Bronchial smooth muscle cell (primary cell): ENCODE measurements at places on chromosomes 6 and 20. TPM values are rescaled to one million over a fixed set of nuclear protein-coding genes. Genes with fewer than 3 reads are reported as not detected.

C6orf52 gene
- total RNA-seq = not detected in 2 replicates

DCDC2 gene
- total RNA-seq = not detected in 2 replicates

ZBP1 gene
- total RNA-seq = not detected in 2 replicates

GSTA2 gene
- total RNA-seq = not detected in 2 replicates

ABRACL gene
- 33.7 and 44.4 TPM in 2 replicates for total RNA-seq

MYMX gene
- not detected in 2 replicates for total RNA-seq

AHCY gene
- 80.7 and 97.1 TPM in 2 replicates for total RNA-seq

LPA gene
- total RNA-seq = not detected in 2 replicates

GSTA4 gene
- total RNA-seq = 43.6 and 51.7 TPM in 2 replicates

COL10A1 gene
- 0.16 TPM in 1 of 2 replicates, not detected in the other for total RNA-seq

EEF1A2 gene
- 0.43 and 0.79 TPM in 2 replicates for total RNA-seq

SRSF6 gene
- 31.2 and 53.5 TPM in 2 replicates for total RNA-seq

SIRPD gene
- not detected in 2 replicates for total RNA-seq

PTGIS gene
- 82.7 and 295 TPM in 2 replicates for total RNA-seq
